Vagina (tissue), 2 donors: ENCODE measurements at places on chromosomes 4 and X. TPM values are rescaled to one million over a fixed set of nuclear protein-coding genes. Genes with fewer than 3 reads are reported as not detected.

The PQBP1 gene
- total RNA-seq: 67.5 TPM

DNA sequence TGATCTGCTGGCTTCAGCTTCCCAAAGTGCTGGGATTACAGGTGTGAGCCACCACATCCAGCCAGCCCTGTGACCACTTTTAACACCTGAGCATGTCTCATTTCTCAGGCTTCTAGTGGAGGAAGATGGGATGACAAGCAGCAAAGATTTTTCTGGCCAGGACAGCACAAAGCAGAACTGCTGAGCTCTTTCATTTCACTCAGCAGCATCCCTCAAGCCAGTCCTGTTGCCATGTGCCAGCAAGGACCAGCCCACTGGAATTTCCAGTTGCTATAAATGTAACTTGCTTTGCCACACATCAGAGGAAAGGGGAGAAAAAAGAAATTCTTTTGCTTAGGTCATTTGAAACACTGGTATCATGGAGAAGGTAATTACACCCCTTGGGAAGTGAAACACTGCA, 75.9 kb downstream of the SLC9A7 start:
- H3K4me3 ChIP-seq: no peak overlapping the region
- no peak overlapping the region for H3K27ac ChIP-seq
- H3K36me3 ChIP-seq: no peaks in the 10 kb centered on the region
- DNase-seq: no peak
- H3K27me3 ChIP-seq: no peaks in the 10 kb centered on the region

- no peaks in the 10 kb centered on the region for H3K4me1 ChIP-seq
- DNase-seq: no peak
- H3K27me3 ChIP-seq: no peaks in the 10 kb centered on the region
- no peak overlapping the region for H3K27ac ChIP-seq
Observed at GRCh38 chrX:17323397-17323796, 51.6 kb upstream of the NHS start.

The NPNT gene
- total RNA-seq: 11.0 TPM

DNA sequence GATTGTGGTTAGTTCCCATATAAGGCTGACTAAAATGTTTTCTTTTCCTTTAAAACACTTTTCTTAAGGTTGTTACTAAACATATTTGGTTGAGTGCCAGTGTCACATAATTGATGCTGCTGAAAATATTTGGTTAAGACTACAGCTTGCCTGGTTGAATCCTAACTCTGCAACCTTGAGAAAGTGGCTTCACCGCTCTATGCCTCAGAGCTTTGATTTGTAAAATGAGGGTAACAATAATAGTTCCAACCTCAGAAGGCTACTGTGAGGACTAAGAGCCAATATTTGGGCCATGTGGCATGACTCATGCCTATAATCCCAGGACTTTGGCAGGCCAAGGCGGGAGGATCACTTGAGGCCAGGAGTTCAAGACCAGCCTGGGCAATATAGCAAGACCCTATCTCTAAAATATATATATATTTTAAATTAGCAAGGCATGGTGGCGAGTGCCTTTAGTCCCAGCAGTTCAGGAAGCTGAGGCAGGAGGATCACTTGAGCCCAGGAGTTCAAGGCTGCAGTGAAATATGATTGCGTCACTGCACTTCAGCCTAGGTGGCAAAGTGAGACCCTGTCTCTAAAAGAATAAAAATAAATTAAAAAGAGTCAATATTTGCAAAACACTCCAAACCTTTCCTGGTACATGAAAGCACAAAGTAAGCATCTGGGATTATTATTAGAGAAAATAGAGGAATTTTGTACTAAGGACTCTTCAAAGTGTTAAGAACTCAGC, 7.1 kb upstream of the NEIL3 start:
- DNase-seq: no peak
- H3K36me3 ChIP-seq: no peaks in the 10 kb centered on the region
- no peak overlapping the region for H3K4me3 ChIP-seq
- no peaks in the 10 kb centered on the region for H3K4me1 ChIP-seq
- no peaks in the 10 kb centered on the region for H3K27me3 ChIP-seq
- no peak overlapping the region for H3K27ac ChIP-seq

- no peak for DNase-seq
- no peaks in the 10 kb centered on the region for H3K36me3 ChIP-seq
- no peaks in the 10 kb centered on the region for H3K27me3 ChIP-seq
- H3K4me1 ChIP-seq: peaks cover 10% of the 10 kb centered on the region
Observed at GRCh38 chr4:94448815-94449375, 2.8 kb upstream of the PDLIM5 start.

GRCh38 chr4:18733961-18734360, 712.4 kb upstream of the LCORL start:
- H3K27ac ChIP-seq: no peak overlapping the region
- no peak overlapping the region for H3K4me3 ChIP-seq
- DNase-seq: no peak
- no peaks in the 10 kb centered on the region for H3K27me3 ChIP-seq
- H3K36me3 ChIP-seq: no peaks in the 10 kb centered on the region

The SPOCK3 gene
- 0.74 TPM for total RNA-seq

The WNK3 gene
- total RNA-seq: 2.0 TPM

GRCh38 chrX:49282647-49283011, 13.0 kb downstream of the PPP1R3F start:
- H3K27ac ChIP-seq: no peak overlapping the region
- DNase-seq: no peak
- no peaks in the 10 kb centered on the region for H3K36me3 ChIP-seq
- H3K4me1 ChIP-seq: peaks cover under 1% of the 10 kb centered on the region
- H3K27me3 ChIP-seq: no peaks in the 10 kb centered on the region

The TRIM60 gene
- total RNA-seq: not detected

DNA sequence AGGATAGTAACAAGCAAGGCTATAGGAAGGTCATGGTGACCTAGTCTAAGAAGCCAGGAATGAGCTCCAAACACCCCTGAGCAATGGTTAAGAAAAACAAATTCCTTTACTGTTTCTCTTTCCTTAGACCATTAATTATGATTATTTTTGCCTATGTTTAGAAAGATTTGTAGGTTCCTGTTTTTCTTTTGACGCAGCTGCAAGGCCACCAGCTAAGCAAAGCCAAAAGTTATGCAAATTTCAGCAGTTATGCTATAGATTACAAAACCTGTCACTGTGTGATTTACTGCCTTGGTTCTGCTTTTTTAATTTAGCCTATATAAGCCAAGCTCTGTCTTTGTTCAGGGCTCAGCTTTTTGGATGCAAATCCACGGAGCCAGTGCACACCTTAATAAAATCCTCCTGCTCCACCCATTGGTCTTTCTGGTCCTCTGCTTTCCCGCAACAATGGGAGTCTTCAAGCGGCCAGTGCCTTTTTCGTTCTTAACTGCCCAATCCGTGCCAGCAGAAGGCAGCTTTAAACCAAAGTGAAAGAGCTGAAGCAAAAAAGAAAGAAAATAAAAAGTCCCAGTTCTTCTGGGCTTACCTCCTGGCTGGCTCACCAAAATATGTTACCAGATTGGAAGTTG, 1.4 kb upstream of the CEP135 start:
- DNase-seq: no peak
- H3K27me3 ChIP-seq: no peaks in the 10 kb centered on the region
- H3K4me3 ChIP-seq: peak overlapping the region; percentile 68
- no peaks in the 10 kb centered on the region for H3K36me3 ChIP-seq
- peaks cover 33% of the 10 kb centered on the region for H3K4me1 ChIP-seq

The BEX3 gene
- total RNA-seq: 77.8 TPM

DNA sequence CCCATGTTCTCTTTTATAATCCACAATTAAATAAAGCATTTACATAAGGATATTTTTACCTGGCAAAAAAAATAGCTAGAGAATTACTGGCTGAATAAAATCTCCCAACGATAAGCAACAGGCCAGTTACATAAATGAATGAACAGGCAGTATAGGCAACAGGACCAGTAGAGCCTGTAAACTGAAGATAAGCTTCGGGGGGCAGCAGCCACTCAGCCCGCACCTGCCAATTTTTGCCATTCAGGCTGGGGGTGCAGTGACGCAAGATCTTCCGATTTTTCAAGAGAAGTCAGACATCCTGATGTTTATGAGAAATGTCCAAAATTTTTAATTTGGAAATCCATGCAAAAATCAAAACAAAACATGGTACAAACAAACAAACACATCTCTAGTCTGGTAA, 49.0 kb upstream of the CDKN2AIP start:
- no peak overlapping the region for H3K27ac ChIP-seq
- no peak overlapping the region for H3K4me3 ChIP-seq
- no peaks in the 10 kb centered on the region for H3K36me3 ChIP-seq
- no peaks in the 10 kb centered on the region for H3K27me3 ChIP-seq
- peaks cover 9% of the 10 kb centered on the region for H3K4me1 ChIP-seq

The UBQLN2 gene
- 26.8 TPM for total RNA-seq

DNA sequence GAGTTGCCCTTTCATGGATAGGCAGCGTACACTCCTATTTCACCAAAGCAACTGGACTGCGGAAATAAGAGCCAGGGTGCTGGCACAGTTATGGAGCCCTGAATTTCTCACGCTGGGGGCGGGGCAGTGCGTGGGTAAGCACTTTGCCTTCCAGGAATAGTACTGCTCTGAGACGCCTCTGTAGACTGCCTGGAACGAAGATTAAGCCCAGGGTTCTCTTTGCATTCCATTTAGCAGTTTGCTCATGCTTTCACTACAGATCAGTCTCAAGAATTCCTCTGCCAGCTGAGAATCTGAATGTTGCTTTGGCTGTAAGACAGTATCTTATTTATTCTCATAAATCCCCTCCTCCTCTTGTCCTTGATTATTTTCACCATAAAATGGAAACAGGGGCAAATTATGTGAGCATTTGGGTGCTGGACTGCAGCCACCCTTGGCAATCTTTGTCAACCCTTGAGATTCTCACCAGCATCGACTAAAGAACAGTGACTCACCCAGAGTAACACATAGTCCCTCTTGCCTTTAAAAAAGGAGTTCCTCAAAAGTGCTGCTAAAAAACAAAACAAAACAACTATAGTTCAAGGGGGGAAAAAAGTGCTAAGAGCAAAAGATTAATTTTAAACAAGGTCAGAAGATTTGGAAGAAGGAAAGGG, 88.9 kb upstream of the CITED1 start:
- DNase-seq: no peak
- H3K27ac ChIP-seq: no peak overlapping the region
- no peaks in the 10 kb centered on the region for H3K36me3 ChIP-seq
- H3K4me3 ChIP-seq: no peak overlapping the region
- no peaks in the 10 kb centered on the region for H3K4me1 ChIP-seq
- no peaks in the 10 kb centered on the region for H3K27me3 ChIP-seq

DNA sequence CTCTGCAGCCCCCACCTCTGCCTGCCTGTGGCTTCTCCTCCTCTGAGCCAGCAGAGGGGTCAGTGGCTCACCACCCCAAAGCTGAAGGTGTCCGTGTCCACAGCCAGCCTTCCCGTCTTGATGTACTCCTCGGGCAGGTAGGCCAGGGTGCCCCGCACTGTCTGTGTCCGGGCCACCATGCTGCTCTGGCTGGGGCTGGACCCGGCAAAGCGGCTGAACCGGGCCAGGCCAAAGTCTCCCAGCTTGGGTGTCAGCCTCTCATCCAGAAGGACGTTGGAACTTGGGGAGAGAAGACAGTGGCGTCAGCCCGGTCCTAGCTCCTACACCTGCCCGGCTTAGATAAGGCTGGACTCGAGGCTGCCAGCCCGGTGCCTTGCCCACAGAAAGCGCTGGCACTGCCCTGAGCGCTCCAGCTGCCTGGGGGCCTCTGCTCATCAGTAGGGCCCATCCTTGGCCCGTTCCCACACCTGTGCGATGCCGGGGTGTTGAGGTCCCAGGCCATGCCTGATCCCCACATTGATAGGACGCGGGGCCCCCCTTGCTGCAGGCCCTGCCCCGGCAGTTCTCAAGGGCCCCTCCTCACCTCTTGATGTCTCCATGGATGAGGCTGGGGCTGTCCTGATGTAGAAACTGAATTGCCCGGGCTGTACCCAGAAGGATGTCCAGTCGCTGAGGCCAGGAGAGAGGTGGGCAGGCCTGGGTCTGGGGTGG, 3.2 kb downstream of the IRAK1 start:
- no peak overlapping the region for H3K27ac ChIP-seq
- H3K4me3 ChIP-seq: no peak overlapping the region
- H3K36me3 ChIP-seq: no peaks in the 10 kb centered on the region
- peaks cover 36% of the 10 kb centered on the region for H3K4me1 ChIP-seq
- H3K27me3 ChIP-seq: no peaks in the 10 kb centered on the region
- no peak for DNase-seq

The C4orf36 gene
- total RNA-seq: not detected

The PI4K2B gene
- total RNA-seq: 13.0 TPM

GRCh38 chr4:84803720-84804119, 162.8 kb downstream of the WDFY3 start:
- DNase-seq: no peak
- H3K27me3 ChIP-seq: no peaks in the 10 kb centered on the region
- peaks cover 9% of the 10 kb centered on the region for H3K4me1 ChIP-seq
- H3K27ac ChIP-seq: no peak overlapping the region

- H3K4me1 ChIP-seq: no peaks in the 10 kb centered on the region
- no peaks in the 10 kb centered on the region for H3K27me3 ChIP-seq
- H3K4me3 ChIP-seq: peak within 1 kb of the TSS; percentile 67
- H3K27ac ChIP-seq: peak within 1 kb of the TSS; percentile 93
Observed at GRCh38 chrX:119467842-119468550, at the start of gene SLC25A5. TSS of gene SLC25A5 (plus strand) at chrX:119468444. CDS start at chrX:119468516, 72 bp downstream.

DNA sequence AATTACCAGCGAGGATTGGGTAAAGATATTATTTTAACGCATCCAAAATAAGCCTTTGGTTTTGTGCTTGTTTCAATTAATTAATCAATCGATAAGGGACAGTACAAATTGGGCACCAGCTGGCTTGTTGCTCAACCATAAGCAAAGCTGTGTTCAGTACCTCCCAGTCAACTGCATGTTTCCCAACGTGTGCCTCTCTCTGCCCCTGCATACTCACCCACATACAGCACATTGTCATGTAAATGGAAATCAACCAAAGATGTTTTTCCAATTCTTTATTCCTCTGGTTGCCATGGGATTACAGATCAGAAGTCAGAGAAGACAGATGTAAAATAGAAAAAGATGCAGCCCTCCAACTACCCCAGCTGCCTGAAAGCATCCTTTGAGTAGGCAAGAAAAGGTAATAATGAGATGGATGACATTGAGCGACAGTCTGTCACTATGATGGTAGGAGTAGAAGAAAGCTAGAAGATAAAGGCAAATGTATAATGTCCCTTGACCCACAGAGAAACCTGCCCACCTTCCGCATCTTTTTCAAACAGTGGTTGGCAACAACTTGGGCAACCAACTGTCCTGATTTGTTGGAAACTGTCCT, 92.7 kb upstream of the TSPAN7 start:
- no peak for DNase-seq
- no peak overlapping the region for H3K27ac ChIP-seq
- no peaks in the 10 kb centered on the region for H3K4me1 ChIP-seq
- no peak overlapping the region for H3K4me3 ChIP-seq

DNA sequence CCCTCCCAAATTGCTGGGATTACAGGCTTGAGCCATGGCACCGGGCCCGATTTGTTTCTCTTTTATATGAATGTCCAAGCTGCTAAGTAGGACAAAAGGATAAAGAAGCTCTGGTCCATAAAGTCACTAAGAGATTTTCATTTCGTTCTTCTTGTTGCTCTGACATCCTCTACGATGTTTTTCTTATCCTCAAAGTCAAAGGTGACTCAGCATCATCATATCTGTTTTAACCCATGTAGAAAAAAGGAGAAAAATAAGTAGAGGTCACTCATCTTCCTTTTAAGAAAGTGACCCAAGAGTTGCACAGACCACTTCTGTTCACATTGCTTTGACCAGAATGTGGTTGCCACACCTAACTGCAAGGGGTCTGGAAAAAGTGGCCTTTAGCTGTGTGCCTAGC, 29.3 kb upstream of the DYNLT3 start:
- H3K36me3 ChIP-seq: no peaks in the 10 kb centered on the region
- H3K4me1 ChIP-seq: no peaks in the 10 kb centered on the region
- H3K27me3 ChIP-seq: no peaks in the 10 kb centered on the region
- no peak for DNase-seq
- H3K27ac ChIP-seq: no peak overlapping the region
